EH (cell line): ENCODE measurements at places on chromosomes 5 and 9.

DNA sequence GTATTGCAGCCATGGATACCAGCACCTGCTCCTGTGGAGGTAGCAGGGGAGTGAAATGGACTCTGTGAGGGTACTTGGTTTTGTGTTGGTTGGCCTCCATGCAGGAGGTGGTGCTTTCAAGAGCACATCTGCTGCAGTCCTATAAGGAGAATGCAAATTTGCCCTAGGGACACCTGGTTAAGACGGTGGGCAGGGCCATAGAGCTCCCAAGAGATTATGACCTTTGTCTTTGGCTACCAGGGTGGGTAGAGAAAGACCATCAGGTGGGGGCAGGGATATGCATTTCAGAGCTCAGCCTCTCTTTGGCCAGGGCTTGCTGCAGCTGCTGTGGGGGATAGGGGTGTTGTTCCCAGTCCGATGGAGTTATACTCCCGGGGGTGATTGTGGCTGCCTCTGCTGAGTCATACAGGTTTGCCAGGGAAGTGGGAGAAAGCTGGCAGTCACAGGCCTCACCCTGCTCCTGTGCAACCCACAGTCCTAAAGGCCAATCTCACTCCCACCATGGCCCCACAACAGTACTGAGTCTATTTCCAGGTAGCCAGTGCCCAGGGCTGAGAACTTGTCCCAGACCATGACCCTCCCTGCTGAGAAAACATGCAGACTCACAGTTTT lies 14.0 kb upstream of the PDLIM4 start:
- no peak for DNase-seq

GRCh38 chr5:122844136-122844909 lies 1.1 kb upstream of the SNX24 start:
- DNase-seq: no peak

- DNase-seq: no peak
Measured at GRCh38 chr5:11981986-11982385, 77.7 kb upstream of the CTNND2 start.

DNA sequence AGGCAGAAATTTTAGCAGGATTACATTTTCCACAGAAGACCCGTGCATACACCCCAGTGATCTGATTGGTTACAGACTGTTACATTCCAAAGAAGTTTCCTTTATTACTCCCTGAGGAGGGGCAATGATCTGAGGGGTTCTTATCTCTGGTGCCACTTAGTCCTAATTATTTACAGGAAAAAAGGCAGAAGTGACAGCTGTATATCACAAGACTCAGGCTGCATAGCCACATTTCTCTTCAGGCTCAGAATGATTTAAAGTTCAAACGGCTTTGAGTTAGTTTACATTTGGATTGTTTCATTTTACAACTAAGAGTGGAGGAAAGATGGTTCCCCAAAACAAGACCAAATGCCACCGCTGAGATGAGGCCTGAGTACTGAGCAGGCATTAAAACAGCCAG lies 17.3 kb downstream of the NAIF1 start:
- DNase-seq: peak; percentile 30

- peak; percentile 31 for DNase-seq
Measured at GRCh38 chr9:136773386-136774044, 9.2 kb upstream of the LCN15 start.

DNA sequence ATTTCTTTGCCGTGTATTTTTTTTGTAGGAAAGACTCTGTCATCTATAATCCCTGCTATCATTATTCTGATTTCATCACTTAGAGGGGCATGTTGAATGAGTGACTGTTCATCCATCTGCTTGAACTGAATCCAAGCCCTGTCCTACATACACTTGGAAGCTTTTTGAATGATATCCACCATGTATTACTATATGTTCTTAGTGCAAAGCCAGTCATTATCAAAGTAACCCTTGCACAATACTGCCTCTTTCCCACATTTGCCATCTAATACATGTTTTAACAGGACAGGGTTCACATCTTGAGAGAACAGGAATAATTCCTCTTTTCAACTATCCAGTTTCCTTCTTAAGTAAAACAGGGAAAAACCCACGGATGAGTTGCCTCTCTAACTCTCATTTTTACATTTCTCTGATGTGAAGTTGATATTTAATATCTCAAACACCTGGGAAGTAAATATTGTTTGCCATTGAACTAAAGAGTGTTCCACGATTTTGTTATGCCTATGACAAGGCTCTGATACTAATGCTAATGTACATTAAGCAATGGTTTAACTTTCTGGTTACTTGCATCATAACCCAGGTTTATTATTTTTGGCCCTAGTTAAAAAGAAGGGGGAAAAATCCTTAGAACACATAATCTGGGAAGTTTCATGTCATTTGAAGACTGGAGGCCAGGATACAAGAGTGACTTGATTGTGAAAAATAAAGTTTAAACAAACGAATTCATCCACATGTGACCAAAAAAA lies 103.7 kb upstream of the TARS1 start:
- DNase-seq: peak; percentile 18

DNA sequence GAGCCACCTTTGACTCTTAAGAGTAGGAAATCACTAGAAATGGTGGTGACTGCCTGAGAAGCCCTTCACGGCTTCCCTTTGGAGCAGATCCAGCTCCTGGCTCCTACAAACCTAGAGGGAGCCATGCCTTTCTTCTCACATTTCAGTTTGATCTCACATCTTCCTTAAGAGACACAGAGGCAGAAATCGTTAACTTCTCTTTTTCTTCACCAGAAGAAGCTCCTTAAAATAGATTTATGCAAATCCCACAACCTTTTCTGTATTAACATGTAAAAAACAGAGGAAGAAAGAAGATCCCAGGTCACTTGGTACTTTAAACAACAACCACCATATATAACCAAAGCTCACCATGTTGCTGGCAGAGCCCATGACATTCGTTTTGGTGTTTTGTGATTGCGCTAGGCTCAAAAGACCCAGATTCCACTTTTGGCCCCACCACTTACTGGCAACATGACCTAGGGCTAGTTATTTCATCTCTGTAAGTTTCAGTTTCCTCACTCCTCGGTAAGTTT lies 29.6 kb downstream of the PAX5 start:
- DNase-seq: no peak

GRCh38 chr5:35665096-35665495 lies 47.4 kb downstream of the SPEF2 start:
- DNase-seq: no peak

GRCh38 chr5:41967401-41967800 lies 42.3 kb downstream of the FBXO4 start:
- no peak for DNase-seq

- DNase-seq: no peak
Measured at GRCh38 chr9:132424857-132425674, 15.1 kb downstream of the CFAP77 start.

DNA sequence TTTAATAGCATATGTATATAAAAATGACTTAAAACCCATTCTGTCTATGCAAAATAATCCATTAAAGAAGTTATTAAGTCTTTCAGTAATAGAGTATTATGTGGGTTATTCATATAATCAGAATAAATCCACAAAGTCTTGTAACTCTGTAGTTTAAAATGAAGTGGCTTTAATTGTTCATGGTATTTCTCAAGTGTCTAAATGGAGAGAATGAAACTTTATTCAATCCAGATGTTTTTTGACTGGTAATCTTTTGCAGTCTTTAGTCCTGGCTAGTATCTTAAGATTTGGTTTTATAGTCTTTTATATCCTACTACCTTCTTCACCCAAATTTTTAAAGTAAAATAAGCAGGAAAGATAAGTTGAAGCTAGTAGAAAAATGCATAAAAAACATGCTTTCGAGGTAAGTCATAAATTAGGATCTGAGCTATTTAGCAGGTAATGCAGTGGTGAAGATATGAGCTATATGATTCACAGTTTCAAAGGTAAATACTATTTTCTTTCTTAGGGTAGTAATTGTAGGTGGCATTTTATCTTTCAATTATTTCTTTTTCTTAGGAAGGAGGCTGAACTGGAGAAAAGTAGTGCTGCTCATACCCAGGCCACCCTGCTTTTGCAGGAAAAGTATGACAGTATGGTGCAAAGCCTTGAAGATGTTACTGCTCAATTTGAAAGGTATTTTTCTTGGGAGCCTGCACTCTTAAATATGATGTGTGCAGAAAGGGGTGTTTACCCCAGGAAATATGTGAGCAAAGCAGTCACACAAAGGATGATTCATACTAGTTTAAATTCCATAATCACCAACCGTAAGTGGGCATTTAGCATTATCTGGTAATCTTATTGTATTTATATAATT lies 17.9 kb downstream of the HMMR start:
- peak; percentile 61 for DNase-seq

GRCh38 chr5:134935711-134936602 lies 31.0 kb downstream of the PCBD2 start:
- DNase-seq: no peak

GRCh38 chr5:132459031-132459982 lies 31.3 kb downstream of the IRF1 start:
- DNase-seq: peak; percentile 88

DNA sequence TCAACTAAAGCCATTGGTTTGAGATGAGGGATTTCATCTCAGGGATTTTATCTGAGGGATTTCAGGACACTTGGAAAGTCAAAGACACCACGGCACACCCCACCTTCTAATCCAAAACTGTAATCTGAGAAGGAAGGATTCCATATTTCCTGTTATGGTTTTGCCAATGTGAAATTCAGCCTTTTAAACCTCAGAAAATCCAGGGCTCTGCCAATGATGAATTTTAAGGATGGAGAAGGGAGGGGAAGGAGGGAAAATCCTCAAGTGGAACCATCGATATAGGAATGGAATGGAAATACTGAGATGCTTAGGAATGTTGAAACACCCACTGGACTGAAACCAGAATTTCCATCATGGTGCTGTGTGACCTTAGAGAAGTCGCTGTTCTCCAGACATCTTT lies 5.3 kb downstream of the C1QTNF3 start:
- DNase-seq: no peak
